ENCODE measurements at places on chromosomes 3 and 15.

GRCh38 chr3:103499132-103499900 lies 1064.5 kb downstream of the ZPLD1 start:
- DNase-seq = no peak

DNA sequence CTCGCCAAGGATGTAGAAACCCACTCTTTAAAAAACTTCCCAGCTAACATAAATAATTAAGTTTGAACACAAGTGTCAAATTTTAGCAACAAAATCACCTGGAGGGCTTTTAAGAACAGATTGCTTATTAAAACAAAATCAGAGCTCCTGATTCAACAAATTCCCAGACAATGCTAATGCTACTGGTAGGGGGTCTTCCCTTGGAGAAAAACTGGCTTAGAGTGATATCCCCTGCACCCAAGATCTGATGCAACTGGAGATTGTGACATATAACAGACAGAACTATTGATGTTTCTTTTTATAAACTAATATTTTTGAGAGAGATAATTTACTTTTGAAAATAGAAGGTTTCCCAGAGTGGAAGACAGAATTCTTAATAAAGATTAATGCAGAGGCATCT lies 19.9 kb downstream of the IGSF10 start:
- DNase-seq = no peak

DNA sequence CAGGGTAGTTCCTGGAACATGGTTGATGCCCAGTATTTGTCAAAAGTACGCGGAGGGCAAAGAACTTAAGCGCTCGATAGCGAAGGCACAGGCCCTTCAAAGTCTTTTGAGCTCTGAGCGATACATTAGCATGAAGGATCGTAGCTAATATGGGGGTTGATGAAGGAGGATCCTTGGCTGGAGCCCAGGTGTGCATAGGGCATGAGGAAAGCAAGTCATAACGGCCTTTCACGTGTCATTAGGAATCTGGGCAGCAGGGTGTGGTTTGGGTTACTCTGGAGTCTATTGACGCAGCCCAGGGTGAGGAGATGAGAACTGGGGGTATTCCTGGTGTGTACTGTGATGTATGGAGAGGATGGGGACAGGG lies 31.7 kb downstream of the SPINK8 start:
- no peak for DNase-seq

DNA sequence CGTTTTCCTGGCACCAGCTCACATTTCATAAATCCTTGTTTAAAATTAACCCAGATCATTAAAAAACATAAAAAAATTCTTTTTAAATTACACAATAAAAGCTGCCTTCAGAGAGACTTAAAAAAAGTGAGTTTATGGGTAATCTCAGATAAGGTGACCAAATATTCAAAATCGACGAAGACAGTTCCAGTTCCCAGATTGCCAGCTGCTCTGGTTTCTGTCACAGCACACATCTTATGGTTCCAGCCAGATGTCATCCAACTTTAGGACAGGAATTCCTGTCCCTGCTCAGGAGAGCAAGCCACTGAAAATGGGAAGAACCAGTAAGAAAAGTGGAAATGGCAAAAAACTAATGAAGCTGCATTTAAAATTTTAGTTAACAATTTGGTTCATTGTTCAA lies 15.8 kb upstream of the ZNF770 start:
- no peak for DNase-seq

DNA sequence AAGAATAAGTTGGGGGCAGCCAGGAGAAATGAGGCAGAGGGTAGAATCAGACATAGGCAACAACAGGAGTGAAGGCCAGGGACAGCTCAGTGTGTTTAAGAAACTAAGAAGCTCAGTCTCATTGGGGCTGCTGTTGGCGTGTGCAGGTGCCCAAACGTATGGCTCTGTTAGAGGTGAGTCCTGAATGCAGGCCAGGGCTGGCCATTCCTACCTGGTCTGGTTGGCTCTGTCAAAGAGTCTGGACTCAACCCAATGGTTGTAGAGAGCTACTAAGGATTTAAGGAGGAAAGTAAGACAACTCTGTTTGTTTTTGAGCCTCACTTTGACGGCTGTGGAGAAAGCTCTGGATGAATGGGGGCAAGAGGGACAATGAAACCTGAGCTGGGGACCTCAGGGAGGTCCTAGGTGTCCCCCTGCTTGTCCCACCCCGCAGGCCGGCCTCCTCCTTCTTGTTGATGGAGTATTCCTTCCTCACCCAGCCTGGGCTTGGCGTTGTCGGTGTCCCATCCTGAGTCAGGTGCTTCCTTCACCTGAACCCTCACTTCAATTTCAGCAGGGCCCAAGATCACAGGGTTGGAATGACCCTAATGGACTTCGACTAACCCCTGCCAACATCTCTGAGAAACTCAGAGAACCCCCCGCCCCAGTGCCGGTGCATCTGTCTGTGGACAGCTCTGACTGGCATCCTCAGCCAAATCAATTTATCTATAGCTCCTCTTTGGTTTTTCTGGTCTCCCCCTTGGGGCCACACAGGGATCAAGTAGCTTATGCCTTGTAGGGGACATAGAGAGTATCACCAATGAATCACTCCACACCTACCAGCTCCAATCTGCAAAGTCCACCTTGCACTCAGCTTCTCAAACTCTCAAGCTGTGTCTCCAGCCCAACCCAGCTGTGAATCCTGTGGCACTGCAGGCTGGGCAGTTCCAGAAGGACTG lies 8.3 kb downstream of the ITGA11 start:
- DNase-seq = no peak

GRCh38 chr15:37034835-37035748 lies 65.3 kb downstream of the MEIS2 start:
- no peak for DNase-seq

- DNase-seq = no peak
Observed at GRCh38 chr15:90074916-90075315, 27.4 kb downstream of the IDH2 start.

- DNase-seq = no peak
Observed at GRCh38 chr3:194329583-194329965, 21.6 kb downstream of the CPN2 start.

DNA sequence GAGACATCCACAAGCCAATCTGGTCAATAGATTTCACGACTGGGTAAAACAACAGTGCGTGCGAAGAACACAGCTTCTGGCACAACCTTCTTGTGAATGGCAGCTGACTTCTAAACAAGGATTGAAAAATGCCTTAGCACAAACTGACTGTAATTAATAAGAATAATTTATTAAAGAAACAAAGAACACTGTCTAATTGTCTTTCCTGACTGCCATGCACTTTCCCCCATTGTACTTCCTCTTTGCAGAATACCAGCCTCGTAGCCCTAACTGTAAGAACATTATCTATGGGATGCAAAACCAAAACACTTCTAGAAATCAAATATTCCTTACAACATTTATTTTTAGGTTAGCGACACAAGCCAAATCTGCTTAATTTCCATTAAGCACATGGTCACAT lies 6.5 kb downstream of the FOXP1 start:
- no peak for DNase-seq

DNA sequence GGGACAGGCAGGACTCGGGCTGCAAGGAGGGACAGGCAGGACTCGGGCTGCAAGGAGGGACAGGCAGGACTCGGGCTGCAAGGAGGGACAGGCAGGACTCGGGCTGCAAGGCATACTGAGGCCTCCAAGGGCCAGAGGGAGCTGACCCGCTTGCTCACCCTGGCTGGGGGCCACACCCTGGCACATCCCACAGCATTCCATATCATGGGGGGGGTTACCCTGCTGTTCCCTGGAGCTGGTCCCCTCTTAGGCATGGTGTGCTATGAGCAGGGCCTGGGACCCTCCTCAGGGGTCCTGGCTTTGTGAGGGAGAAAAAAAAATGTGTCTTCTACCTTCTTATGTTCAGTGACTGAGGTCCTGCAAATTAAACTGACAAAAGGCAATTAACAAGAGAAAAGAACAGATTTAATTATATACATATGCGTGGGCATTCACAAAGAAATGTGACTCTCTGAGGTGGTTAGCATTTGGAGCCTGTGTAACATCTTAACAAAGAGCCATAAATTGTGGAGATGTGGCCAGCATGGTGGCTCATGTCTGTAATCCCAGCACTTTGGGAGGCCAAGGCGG lies 97.6 kb upstream of the ALDH1A3 start:
- no peak for DNase-seq

GRCh38 chr3:186525369-186526255 lies 18.6 kb downstream of the CRYGS start:
- no peak for DNase-seq

GRCh38 chr3:178320456-178321351 lies 215.5 kb upstream of the KCNMB2 start:
- DNase-seq = no peak

DNA sequence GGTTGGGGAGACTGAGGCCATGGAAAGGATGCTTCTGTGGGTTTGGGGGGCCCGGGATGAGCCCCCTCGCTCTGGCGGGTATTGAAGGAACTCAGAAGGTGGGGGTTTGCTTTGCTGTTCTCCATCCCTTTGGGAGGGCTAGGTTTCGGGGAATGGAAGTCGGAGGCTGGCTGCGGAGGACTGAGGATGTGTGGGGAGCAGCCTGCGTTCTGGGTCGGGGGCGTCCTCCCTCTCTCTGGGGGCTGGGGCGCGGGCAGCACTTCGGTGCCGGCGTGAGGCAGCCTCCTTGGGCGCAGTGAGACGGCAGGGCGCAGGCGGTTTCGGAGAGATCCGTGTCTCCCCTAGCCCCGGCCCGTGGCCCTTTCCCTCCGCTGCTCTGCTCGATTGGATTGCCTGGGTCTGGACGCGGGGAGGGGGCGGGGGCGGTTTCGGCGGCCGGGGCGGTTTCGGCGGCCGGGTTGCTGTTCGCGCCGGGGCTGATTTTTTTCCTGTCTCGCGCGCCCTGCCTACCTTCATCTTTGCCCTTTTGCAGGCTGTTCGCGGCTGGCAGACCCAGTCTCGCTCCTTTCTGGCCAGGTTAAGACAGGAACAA lies 1.4 kb downstream of the PTPRG start:
- no peak for DNase-seq

- no peak for DNase-seq
Observed at GRCh38 chr3:31777092-31777491, 204.0 kb downstream of the OSBPL10 start.

DNA sequence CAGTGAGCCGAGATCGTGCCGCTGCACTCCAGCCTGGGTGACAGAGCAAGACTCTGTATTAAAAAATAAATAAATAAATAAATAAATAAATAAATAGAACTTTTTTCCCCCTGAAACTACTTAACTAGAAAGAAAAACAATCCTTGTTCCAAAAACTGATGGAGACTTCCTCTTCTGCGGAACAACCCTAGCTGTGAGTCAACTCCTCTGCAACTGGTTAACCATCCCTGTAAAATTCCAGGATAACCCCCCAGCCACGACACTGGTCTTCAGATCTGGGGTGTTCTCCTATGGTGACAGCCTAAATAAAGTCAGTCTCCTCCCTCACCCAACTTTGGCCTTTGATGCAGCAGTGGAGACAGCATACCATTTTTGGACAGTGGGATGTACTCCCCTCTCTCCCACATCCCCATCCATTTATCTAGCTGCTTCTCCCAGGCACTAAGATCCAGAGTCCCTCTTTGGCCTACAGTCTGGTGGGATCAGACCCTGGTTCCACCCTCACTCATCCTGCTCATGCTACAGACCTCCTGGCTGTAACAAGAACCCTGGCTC lies 352.6 kb downstream of the OCA2 start:
- no peak for DNase-seq
